HCT116 (cell line): ENCODE measurements at places on chromosomes 1 and 21. TPM values are rescaled to one million over a fixed set of nuclear protein-coding genes. Genes with fewer than 3 reads are reported as not detected.

DNA sequence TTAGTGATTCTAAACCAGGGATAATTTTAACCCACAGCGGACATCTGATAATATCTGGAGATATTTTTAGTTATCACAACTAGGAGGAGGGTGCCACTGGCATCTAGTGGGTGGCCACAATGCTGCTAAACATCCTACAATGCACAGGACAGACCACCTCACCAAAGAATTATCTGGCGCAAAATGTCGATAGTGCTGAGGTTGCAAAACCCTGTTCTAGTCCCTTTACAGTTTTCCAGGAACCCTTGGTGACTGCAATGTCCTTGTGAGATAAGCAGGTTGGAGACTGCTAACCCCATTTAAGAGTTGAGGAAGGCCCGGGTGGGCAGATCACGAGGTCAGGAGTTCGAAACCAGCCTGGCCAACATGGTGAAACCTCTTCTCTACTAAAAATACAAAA is 163.1 kb upstream of the BEND5 start:
- no peak overlapping the region for H3K27ac ChIP-seq
- H3K4me3 ChIP-seq: no peak overlapping the region
- H3K4me1 ChIP-seq: no peaks in the 10 kb centered on the region
- H3K36me3 ChIP-seq: no peaks in the 10 kb centered on the region

DNA sequence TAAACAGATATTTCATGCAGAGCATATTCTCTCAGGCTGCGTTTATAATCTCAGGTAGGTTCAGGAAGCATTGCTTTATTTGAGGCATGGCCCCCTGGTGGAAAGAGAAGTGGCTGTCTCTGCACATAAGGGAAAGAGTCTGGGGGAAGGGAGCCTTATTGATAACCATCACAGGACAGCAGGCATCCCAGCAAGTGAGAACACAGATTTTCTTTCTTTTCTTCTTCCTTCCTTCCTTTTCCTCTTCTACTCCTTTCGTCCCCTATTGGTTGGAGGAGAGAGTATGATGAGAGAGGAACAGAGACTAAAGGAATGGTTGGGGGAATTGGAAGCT is 21.9 kb downstream of the TSNAX start:
- no peaks in the 10 kb centered on the region for H3K27me3 ChIP-seq
- peak; percentile 16 for DNase-seq
- 0 out of 2 replicates have a peak, but pooled peaks cover 2% of the 10 kb centered on the region for H3K36me3 ChIP-seq
- H3K4me3 ChIP-seq: no peak overlapping the region
- H3K4me1 ChIP-seq: no peaks in the 10 kb centered on the region

- no peaks in the 10 kb centered on the region for H3K36me3 ChIP-seq
- no peak overlapping the region for H3K4me3 ChIP-seq
- H3K27ac ChIP-seq: no peak overlapping the region
- H3K4me1 ChIP-seq: no peaks in the 10 kb centered on the region
- no peak for DNase-seq
These were observed 118.4 kb downstream of the DISP1 start for GRCh38 chr1:222933273-222933672.

DNA sequence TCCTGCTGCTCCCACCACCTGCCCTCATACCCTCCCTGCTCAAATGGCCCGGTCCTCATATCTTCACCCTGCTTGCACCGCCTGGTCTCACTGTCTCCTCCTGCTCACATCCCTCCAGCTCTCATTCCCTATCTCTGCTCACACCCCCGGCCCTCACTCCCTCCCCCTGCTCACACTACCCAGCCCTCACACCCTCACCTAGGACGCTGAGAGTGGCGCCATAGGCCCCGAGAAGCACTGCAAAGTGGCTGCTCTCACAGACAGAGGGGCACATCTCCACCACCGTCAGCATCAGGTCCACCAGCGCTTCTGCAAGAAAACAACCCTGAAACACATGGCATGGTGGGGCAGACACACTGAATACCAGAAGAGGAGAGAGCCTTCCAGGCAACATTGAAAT is 38.6 kb downstream of the MRAP start:
- H3K4me3 ChIP-seq: no peak overlapping the region
- no peaks in the 10 kb centered on the region for H3K27me3 ChIP-seq
- no peak for DNase-seq
- peaks cover 13% of the 10 kb centered on the region for H3K4me1 ChIP-seq

GRCh38 chr1:185568155-185569123 is 165.8 kb upstream of the HMCN1 start:
- H3K4me1 ChIP-seq: peaks cover 6% of the 10 kb centered on the region; the same call in 1 of the 2 replicates
- H3K36me3 ChIP-seq: no peaks in the 10 kb centered on the region
- H3K27ac ChIP-seq: no peak overlapping the region
- no peaks in the 10 kb centered on the region for H3K27me3 ChIP-seq
- H3K4me3 ChIP-seq: no peak overlapping the region

DNA sequence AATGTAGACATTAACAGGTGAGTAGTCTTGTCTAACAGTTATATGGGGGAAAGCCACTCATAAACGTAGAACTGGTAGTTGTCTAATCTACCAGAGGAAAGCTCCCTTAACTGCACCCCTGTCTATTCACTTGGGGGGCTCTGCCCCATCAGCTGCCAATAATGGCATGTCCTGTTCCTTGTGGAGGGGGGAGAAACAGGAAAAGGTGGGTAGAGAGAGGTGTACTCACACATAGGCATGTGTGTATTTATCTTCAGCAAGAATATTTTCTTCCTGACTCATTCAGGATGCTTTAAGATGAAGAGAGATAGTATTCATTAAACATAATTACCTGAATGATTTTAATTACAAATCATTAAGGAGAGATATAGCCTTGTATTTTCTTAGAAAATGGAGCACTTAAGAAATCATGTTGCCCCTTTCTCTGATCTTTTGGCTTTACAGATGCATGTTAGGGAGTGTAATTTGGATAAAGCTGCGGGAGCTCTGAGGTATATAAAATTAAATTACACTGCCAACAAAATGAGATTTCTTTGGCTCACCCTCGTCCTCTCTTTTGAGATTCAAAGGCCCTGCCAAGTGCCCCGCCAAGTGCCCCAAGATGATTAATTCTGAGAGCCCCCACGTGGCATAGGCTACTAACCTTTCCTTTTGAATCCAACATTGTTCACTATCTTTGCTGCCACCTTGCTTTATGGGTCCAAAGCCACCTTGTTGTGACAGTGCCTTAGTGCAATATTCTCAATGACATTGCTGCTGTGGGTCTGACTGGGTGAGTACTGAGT is 286.3 kb upstream of the LYPLAL1 start:
- H3K27ac ChIP-seq: no peak overlapping the region
- no peak overlapping the region for H3K4me3 ChIP-seq
- H3K27me3 ChIP-seq: no peaks in the 10 kb centered on the region
- H3K4me1 ChIP-seq: peaks cover 6% of the 10 kb centered on the region; the same call in 1 of the 2 replicates

DNA sequence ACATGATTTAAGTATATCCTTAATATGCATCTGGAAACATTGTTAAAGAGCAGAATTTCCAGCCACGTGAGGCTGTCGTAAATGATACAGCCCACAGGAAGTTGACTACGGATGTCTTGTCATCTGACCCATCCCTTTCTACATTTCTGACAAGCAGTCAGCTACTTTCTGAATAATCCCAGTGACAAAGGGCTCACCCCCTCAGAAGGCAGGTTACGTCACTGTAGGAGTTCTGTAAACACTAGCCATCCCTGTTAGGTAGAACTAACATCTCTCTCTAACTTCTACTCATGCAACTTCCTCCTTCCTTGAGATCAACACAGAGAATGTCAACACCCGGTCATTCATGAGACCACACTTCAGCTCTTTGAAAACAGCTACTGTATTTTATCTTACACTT is 259.2 kb downstream of the GREM2 start:
- H3K36me3 ChIP-seq: no peaks in the 10 kb centered on the region
- no peak overlapping the region for H3K27ac ChIP-seq
- no peak overlapping the region for H3K4me3 ChIP-seq
- no peak for DNase-seq
- no peaks in the 10 kb centered on the region for H3K4me1 ChIP-seq
- no peaks in the 10 kb centered on the region for H3K27me3 ChIP-seq

- H3K27me3 ChIP-seq: no peaks in the 10 kb centered on the region
- H3K4me3 ChIP-seq: no peak overlapping the region
- no peaks in the 10 kb centered on the region for H3K36me3 ChIP-seq
These were observed 22.4 kb downstream of the EDN2 start for GRCh38 chr1:41461790-41462679.

DNA sequence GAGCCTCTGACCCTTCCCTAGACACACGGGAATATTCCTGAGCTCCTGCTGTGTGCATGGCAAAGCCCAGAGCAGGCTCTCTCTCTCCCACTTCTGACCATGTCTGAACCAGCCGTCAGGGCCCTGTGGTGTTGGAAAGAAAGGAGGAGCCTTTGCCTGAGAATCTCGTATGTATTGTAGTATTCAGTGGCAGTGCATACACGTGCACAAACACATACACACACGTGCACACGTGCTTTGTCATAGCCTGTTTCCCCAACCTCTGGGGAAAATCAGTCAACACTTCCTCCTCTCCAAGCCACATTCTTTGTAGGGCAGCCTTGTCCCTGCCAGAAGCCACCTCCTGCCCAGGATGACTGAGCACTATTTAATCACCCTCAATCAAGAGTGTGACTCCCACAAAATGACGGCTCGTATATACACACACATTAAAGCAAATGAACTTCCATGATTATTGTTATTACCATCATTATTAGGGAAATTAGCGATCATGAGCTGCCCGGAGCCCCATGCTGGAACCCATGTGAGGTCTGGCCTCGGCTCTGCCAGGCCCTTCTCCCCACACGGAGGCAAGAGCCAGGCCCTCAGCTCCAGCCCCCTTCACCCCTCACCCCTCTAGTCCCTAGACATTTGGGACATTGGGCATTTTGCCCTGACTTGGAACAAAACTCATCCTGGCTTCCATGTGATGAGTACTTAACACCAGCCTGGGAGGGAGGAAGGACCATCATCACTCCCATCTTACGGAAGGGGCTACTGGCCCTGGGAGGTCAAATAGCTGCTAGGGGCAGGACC is 331.9 kb downstream of the NPHP4 start:
- no peak for DNase-seq
- no peak overlapping the region for H3K27ac ChIP-seq
- no peaks in the 10 kb centered on the region for H3K36me3 ChIP-seq
- H3K27me3 ChIP-seq: no peaks in the 10 kb centered on the region; the same call in 1 of the 2 replicates
- no peaks in the 10 kb centered on the region for H3K4me1 ChIP-seq
- H3K4me3 ChIP-seq: no peak overlapping the region

The POU3F1 gene
- total RNA-seq: not detected
